ENCODE measurements at places on chromosomes 12 and 14. TPM values are rescaled to one million over a fixed set of nuclear protein-coding genes. Genes with fewer than 3 reads are reported as not detected.

GARIN6 gene
- not detected for total RNA-seq

LAG3 gene
- total RNA-seq: 0.97 TPM

ANKRD33 gene
- not detected for total RNA-seq

SMIM41 gene
- total RNA-seq: not detected

NTF3 gene
- 0.97 TPM for total RNA-seq

TTC7B gene
- total RNA-seq: 76.5 TPM

HEATR5A gene
- total RNA-seq: 46.6 TPM

PTPRQ gene
- 13.7 TPM for total RNA-seq

APPL2 gene
- 19.2 TPM for total RNA-seq

FOXG1 gene
- total RNA-seq: not detected

CCDC177 gene
- not detected for total RNA-seq

ORAI1 gene
- 12.9 TPM for total RNA-seq

APOLD1 gene
- 56.7 TPM for total RNA-seq

RPL10L gene
- not detected for total RNA-seq

JDP2 gene
- total RNA-seq: 32.7 TPM

IL22 gene
- total RNA-seq: not detected

CCDC175 gene
- total RNA-seq: not detected

PDZRN4 gene
- 0.34 TPM for total RNA-seq

DUSP6 gene
- total RNA-seq: 53.2 TPM

EMC9 gene
- 14.3 TPM for total RNA-seq

TAS2R7 gene
- not detected for total RNA-seq

VRTN gene
- not detected for total RNA-seq

FAM90A1 gene
- 0.62 TPM for total RNA-seq

PLA2G1B gene
- not detected for total RNA-seq

DCP1B gene
- total RNA-seq: 3.1 TPM

PMCH gene
- not detected for total RNA-seq

TAS2R10 gene
- not detected for total RNA-seq

INSM2 gene
- total RNA-seq: not detected

RHOF gene
- 14.7 TPM for total RNA-seq

TCL1B gene
- not detected for total RNA-seq

MGP gene
- 1,159 TPM for total RNA-seq

DAO gene
- total RNA-seq: not detected

GALNT9 gene
- 2.7 TPM for total RNA-seq

UNC79 gene
- total RNA-seq: 0.21 TPM

SDR39U1 gene
- 78.8 TPM for total RNA-seq

CFAP54 gene
- 0.97 TPM for total RNA-seq

SOAT2 gene
- not detected for total RNA-seq

PRIMA1 gene
- total RNA-seq: 3.6 TPM

SUDS3 gene
- 19.7 TPM for total RNA-seq

NR4A1 gene
- 85.6 TPM for total RNA-seq

METTL3 gene
- 25.1 TPM for total RNA-seq

RASSF8 gene
- total RNA-seq: 81.4 TPM

ARF6 gene
- 38.0 TPM for total RNA-seq

ATXN2 gene
- 43.7 TPM for total RNA-seq

ZBTB39 gene
- total RNA-seq: 4.5 TPM

HOXC6 gene
- total RNA-seq: 0.50 TPM

CD69 gene
- total RNA-seq: 1.7 TPM

ARHGAP9 gene
- 8.0 TPM for total RNA-seq

PRKCH gene
- 17.6 TPM for total RNA-seq

LMNTD1 gene
- 0.82 TPM for total RNA-seq

AEBP2 gene
- 28.2 TPM for total RNA-seq

TDRD9 gene
- total RNA-seq: 12.1 TPM

LGALS3 gene
- 159 TPM for total RNA-seq

ACOT6 gene
- total RNA-seq: not detected
